ENCODE measurements at places on chromosomes 11 and 22. TPM values are rescaled to one million over a fixed set of nuclear protein-coding genes. Genes with fewer than 3 reads are reported as not detected.

GRCh38 chr22:27405672-27406388 is 395.7 kb downstream of the MN1 start:
- DNase-seq: peak; percentile 41

GRCh38 chr11:87359401-87359800 is 321.7 kb downstream of the TMEM135 start:
- DNase-seq: no peak

GRCh38 chr11:113805640-113806039 is 26.0 kb downstream of the CLDN25 start:
- no peak for DNase-seq

DNA sequence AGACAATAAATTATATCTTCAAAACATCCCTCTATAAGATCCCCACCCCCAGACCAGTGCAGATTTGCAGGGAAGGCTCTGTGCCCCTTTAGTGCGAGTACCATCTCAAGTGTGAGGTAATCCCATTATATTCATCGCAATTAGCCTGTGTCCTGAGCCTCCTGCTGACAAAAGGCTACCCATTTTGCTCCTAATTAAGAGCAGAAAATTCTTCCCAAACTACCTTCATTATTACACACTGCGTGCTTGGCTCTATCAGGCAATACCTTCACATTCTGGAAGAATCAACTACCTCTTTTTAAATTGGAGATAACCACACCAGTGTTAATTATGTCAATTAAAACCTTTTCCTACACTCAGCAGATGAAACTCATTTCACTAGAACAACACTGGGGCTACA is 1133.4 kb upstream of the CCDC90B start:
- no peak for DNase-seq

DNA sequence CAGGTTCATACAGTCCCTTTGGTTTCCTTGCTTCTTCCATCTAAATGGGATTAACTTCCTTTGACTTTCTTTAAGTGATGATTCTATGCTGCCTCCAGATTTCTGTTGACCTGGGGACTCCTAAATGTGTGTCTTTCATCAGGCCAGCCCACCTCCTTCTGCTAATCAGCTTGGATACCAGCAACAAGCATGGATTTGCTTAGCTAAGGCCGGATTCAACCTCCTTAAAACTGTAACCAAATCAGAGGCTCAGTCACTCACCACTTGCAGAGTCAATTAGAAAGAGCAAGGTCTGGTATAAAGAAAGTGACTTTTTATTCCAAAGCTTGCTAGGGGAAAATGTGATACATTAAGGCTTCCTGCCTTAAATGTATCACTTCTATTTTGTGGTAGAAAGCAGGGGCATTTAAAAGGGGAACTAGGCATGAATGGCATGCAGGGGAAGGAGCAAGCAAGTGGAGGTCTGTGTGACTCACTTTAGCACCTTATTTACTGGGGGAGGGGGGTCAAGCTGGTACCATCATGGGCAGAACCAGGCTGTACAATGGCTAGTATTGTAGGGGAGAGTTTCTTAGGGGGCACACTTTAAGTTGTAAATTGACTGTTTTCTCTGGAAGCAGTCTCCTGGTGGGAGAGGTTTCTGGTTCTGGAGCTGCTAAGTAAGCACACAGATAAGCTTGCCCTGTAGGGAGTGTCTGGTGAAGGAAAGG is 239.0 kb upstream of the PDGFD start:
- no peak for DNase-seq

DNA sequence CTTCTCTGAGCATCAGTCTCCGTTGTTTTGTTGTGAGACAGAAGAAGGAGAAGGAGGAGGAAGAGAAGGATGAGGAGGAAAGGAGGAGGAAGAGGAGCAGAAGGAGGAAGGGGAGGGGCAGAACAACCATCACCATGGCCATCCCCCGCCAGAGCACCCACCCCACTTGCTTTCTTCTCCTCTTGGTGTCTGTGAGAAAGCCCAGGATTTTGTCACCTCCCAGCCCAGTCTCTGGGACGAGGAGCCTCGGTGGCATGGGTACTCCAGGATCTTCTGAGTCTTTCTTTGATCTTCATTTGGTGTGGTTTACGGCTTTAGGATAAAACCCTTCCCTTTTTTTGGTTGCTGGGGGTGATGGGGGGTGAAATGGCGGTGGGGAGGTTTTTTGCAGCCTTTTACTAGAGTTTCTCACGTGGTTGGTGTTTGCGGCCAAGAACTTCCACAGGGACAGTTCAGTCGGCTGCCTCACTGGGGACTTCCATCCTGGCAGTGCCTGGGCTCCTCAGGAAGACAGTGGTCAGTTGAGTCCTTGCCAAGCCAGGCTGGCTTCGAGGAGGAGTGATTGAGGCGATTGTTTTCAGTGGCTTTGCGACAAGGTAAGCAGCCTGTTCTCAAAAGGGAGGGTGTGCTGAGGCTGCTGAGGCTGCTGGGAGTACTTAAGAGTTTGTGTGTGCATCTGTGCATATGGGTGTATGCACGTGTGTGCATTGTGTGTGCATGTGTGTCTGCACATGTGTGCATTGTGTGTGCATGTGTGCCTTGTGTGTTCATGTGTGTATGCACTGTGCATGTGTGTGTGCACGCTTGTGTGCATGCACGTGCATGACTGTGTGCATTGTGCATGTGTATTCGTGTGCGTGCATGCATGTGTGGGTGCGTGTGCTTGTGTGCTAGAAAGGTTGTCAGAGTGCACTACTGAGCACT is 567.5 kb downstream of the TBC1D22A start:
- no peak for DNase-seq

GRCh38 chr22:36160499-36160942 is at the start of gene APOL3:
Gene APOL3, minus strand, starts transcription at chr22:36160755. Its CDS starts 11,700 bp downstream, at chr22:36149055.
- DNase-seq: peak; percentile 76

DNA sequence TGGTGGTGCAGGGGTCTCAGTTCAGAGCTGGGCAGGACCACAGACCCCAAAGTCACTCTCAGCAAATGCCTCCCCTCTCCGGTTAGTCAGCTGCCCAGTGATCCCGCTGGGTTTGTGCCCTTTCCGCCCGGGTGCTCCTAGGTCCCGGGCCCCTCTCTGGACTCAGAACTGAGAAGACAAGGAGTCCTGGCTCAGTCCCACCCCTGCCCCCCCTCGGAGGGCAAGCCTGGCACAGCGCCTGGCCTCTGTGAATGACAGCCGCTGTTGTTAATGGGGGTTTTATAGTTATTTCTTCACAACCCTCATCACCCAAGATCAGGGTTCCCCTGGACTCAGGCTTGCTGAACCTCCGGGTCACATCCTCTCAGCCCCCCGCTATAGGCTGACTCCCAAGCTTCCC is 47.6 kb downstream of the ELFN2 start:
- no peak for DNase-seq

PAMR1 gene
- not detected for total RNA-seq

TMEM151A gene
- total RNA-seq: not detected

CNTF gene
- 3.4 TPM for total RNA-seq

All from activated CD8-positive, alpha-beta memory T cell treated with anti-CD3 and anti-CD28 coated beads, Interleukin-2, amount 10 ng/mL, durations not matched to agents 7 days and 5 days (primary cell).